T-cell (primary cell): ENCODE measurements at places on chromosomes 5 and 9. TPM values are rescaled to one million over a fixed set of nuclear protein-coding genes. Genes with fewer than 3 reads are reported as not detected.

DNA sequence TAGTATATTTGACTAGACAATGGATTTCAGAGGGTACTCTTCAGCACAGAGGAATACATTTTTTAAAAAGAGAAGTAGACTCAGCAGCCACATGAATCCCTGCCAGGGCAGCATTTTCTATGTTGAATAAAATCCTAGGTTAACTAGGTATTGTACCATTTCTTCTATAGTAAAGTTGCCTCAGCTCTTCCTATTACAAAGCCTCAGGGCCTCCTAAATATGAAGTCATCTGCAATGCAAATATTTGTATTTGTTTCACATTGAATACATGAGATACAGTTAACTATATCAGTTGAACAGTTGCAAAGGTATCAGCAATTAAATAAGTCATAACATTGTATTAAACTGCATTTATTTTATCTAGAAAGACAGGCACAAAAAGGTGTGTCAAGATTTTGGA is 59.5 kb downstream of the NUDT12 start:
- no peak for DNase-seq

The SH3RF2 gene
- total RNA-seq: 0.46 TPM

The INSYN2B gene
- total RNA-seq: not detected

- no peak for DNase-seq
Measured at GRCh38 chr5:128081111-128081851, 2.3 kb upstream of the SLC12A2 start.

DNA sequence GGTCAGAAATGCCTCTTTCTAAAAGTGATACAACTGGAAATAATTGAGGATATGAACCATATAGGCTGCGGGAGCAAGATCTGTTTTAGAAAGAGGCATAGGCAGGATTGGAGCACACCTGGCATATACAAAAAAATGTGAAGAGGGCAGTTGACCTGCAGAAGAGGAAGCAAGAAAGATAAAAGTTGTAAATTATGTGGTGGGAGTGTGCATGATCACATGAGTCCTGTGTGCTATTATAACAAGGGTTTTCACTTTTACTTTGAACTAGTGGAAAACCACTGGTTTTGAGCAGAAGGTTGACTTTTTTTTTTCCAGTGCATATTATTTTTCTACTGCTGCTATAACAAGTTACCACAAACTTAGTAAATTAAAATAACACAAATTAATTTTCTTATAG is 489.3 kb downstream of the ANXA1 start:
- no peak for DNase-seq

DNA sequence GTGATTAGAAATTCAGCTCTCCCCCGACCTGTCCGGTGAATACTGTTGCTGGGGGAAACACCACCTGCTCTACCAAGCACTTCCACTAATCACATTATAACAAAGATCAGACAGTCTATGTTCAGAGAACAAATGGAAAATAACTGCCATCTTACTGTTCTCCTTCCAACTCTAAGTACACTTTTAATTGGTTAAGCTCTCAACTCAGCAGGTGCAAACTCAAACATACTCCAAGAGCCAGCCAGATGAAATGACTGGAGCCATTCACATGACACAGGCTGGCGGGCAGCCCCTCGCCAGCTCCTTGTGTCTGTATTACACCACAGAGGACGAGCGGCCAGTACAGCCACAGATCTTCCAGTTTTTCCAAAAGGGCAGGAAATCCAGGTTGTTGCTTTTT is 16.1 kb downstream of the LIFR start:
- DNase-seq: no peak

The SHISAL2B gene
- not detected for total RNA-seq

DNA sequence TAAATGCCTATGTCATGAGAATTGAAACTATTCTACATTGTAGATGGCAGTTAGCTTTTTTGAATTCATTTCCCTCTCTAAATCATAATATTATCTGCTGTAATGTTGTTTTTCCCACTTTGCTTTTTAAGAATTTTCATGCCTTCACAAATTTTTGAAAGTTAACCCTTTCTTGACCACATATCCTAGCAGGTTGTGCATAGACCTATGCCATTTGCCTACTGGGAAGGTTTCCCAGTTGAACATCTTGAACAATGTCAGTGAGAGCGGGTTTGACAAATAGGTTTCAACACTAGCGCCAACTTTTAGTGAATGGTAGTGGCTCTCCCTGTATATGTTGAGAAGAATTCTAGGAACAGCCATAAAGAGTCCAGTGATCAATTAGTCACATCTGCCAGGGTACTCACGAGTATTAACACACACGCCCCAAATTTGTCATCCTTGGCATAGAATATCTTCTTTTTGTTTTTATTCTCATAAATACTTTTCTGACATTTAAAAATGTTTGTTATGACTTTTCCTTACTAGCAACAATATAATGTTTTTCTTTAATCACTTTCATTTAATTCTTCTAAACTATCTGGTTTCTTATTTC is 307.6 kb downstream of the PJA2 start:
- DNase-seq: no peak

- no peak for DNase-seq
Measured at GRCh38 chr9:8733131-8733954, 933.8 kb upstream of the DMAC1 start.

The DND1 gene
- 5.5 TPM for total RNA-seq

The FGD3 gene
- total RNA-seq: 349 TPM

- DNase-seq: no peak
Measured at GRCh38 chr9:116250891-116251290, 97.3 kb downstream of the PAPPA start.

- DNase-seq: peak; percentile 22
Measured at GRCh38 chr5:172881691-172882370, 47.8 kb downstream of the ERGIC1 start.

GRCh38 chr5:175654807-175655206 is 3.1 kb upstream of the HRH2 start:
- no peak for DNase-seq

GRCh38 chr9:18791074-18791473 is 241.9 kb downstream of the SAXO1 start:
- DNase-seq: no peak

GRCh38 chr9:125977223-125977622 is 230.1 kb downstream of the PBX3 start:
- no peak for DNase-seq
